ENCODE measurements at places on chromosomes 12 and 14.

DNA sequence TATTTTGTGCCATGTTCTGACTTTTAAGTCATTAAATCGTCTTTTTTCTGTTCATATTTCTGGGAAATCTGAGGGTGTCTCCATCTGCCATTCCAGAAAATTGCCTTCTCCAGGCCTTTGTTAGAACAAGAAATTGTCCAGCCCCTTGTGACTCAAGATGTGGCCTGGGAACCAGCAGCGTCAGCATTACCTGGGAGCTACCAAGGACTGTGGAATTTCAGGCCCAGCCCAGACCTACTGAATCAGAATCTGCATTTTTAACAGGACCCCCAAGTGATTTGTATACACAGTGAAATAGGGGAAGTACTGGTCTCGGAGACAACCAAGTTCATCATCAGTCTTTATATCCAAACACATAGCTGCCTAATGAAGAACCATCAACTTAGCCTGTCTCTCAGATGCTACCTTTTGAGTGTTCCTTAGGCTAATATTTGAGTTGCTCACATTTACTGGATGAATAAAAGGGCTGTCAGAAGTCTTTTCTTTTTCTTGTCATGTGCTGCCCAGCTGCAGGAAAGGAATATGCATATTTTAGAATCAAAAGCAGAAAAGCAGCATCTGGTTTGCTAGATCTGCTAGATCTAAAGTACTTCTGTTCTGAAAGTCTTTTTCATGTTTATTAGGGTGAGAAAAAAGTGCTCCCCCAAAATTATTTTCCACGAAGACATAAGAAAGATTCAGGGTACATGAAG lies 21.2 kb downstream of the GPHB5 start:
- no peaks in the 10 kb centered on the region for H3K36me3 ChIP-seq
- no peak overlapping the region for H3K4me3 ChIP-seq
- no peak overlapping the region for H3K27ac ChIP-seq
- no peak for DNase-seq
- H3K4me1 ChIP-seq: no peaks in the 10 kb centered on the region

GRCh38 chr14:97975962-97976361 lies 1178.8 kb downstream of the VRK1 start:
- H3K4me3 ChIP-seq: no peak overlapping the region
- H3K4me1 ChIP-seq: peaks cover 34% of the 10 kb centered on the region
- peak overlapping the region; percentile 75 for H3K27ac ChIP-seq

DNA sequence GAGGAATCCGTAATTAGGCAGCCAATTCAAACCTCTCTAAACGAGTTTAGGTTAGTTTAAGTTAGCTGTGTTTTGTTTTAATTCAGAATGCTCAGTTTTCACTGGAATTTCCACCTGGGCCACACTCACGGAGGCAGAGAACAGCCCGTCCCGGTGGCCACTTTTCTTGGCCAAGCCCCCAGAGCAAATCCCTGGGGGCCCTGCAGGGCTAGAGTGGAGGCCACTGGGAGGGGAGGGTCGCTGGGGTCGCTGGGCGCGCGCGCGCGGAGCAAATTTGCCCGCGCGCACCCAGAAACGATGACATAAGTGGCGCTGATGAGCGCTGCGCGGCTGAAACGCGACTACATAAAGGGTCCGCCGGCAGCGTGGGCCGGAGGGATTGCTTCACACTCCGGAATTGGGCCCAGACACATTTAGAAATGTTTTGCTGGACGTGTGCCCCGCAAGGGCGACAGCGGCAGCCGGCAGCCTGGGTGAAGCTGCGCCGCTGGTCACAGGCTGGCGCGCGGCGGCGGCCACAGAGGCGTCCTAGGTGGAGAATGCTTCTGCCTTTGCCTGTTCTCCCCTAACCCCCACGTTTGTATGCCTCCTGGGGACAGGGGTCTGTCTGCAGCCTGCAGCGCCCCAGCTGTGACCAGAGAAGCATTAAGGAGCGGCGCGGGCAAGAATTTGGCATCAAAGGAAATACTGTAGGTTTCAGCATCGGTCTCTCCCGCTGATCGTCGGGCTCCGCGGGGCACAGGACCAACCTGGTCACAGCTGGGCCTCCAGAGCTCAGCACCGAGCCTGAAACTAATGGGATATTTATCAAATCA lies 37.9 kb upstream of the TBX5 start:
- no peaks in the 10 kb centered on the region for H3K36me3 ChIP-seq
- no peak overlapping the region for H3K4me3 ChIP-seq
- DNase-seq: no peak
- no peak overlapping the region for H3K27ac ChIP-seq

- H3K4me3 ChIP-seq: no peak overlapping the region
- H3K4me1 ChIP-seq: peaks cover 12% of the 10 kb centered on the region
- no peak overlapping the region for H3K27ac ChIP-seq
- no peaks in the 10 kb centered on the region for H3K27me3 ChIP-seq
Observed at GRCh38 chr12:93113317-93114006, 184.4 kb upstream of the EEA1 start.

DNA sequence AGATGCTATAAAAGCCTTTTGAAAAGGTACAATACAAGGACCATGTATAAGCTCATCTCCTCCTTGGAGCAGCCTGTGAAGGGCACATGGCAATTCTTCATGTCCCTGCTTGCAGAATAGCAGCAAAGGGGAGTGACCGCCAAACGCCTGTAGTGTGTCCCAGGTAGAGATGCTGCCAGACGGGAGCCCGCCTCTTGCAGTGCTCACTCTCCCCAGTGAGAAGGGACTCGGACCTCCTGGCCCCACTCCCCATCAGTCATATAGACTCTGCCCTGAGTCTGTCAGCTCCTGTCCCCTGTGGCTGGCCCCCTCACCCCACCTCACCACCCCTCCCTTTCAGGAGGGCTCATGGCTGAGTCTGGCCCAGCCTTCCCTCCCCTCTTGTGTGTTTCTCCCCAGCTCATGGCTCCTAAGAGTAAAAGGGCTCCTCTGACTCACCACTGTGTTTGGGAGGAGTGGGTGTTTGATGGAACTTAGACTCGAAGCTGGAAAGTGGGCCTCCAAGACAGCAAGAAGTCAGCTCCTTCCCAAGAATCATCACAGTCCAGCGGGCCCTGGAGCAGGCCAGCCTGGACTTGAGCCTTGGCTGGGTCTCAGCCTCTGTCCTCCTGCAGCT lies 40.9 kb downstream of the DEGS2 start:
- no peak overlapping the region for H3K27ac ChIP-seq
- DNase-seq: no peak
- H3K4me1 ChIP-seq: no peaks in the 10 kb centered on the region
- no peak overlapping the region for H3K4me3 ChIP-seq
- H3K27me3 ChIP-seq: no peaks in the 10 kb centered on the region
- no peaks in the 10 kb centered on the region for H3K36me3 ChIP-seq

GRCh38 chr14:73886449-73887317 lies at the start of gene ZNF410:
Gene ZNF410 (plus strand): TSS chr14:73886859. CDS start chr14:73892176, 5,317 bp downstream.
- peak within 1 kb of the TSS; percentile 98 for H3K27ac ChIP-seq
- peak; percentile 96 for DNase-seq
- no peaks in the 10 kb centered on the region for H3K36me3 ChIP-seq
- H3K4me3 ChIP-seq: peak within 1 kb of the TSS; percentile 97

DNA sequence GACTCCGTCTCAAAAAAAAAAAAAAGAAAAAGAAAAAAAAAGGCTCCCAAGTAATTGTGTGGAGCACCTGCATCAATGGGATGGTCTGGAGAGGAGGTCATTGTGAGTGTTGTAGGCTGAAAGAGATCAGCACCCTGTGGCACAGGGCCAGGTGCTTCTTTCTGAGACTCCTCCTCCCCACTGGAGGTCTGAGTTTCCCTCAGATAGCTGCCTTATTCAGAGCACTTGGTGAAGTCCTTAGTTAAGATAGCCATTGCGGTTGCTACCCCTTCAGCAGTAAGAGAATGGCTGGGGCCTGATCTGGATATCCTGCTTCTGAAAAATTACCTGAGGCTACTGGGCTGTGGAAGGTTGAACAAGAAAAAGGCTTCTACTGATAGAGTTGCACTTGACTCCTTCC lies 69.8 kb downstream of the ANO6 start:
- H3K27ac ChIP-seq: no peak overlapping the region
- H3K4me3 ChIP-seq: no peak overlapping the region
- no peaks in the 10 kb centered on the region for H3K27me3 ChIP-seq
- H3K36me3 ChIP-seq: no peaks in the 10 kb centered on the region
- no peak for DNase-seq

GRCh38 chr12:4819654-4820053 lies 90.1 kb upstream of the KCNA1 start:
- no peak overlapping the region for H3K4me3 ChIP-seq
- no peak overlapping the region for H3K27ac ChIP-seq
- no peaks in the 10 kb centered on the region for H3K27me3 ChIP-seq

DNA sequence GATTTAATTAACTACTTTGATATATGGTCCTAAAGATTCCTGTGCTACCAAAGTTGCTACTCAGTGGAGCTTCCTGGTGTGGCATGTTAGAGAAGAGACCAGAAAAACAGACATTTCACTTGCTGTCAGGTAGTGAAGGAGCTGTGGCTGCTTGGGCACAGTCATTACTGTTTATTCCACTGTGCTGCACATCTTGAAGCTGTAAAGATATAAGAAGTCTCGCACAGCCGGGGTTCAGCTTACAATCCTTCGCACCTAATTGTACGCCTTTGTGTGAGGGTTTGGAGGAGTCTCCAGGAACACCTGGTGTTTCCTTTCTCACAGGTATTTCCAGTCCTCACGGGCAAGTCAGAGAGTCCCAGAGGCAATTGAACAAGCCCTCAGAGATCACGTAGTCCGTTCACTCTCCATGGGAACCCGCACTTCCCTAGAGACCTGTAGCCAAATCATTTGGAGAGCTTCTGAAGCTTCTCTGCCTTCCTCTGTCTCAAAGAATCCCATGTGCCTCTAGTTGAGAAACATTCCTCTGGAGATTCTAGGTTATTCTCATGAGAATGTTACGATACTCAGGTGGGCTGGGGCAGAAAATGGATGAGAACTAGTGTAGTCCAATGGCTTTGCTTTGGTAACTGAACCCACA lies 4.1 kb downstream of the EVL start:
- no peak overlapping the region for H3K4me3 ChIP-seq
- H3K36me3 ChIP-seq: no peaks in the 10 kb centered on the region
- peaks cover 52% of the 10 kb centered on the region for H3K4me1 ChIP-seq
- H3K27ac ChIP-seq: peak overlapping the region; percentile 39
- no peaks in the 10 kb centered on the region for H3K27me3 ChIP-seq

DNA sequence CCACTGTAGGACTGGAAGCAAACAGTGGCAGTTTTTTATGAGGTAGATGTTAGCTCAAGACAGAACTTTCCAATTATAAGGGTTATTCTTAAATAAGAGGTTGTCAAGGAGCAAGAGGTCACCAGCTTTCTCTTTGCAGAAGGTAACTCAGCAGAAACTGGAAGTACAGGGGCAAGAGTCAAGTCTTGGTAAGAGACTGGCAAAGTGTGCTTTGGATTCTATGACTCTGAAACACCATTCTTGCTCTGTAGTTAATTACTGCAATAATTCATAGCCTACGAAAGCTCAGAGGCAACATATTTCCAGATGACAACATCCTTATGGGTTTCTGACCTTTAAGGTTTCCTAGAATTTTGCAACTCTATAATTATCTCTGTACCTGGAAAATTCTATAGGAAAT lies 51.3 kb downstream of the RMST start:
- no peaks in the 10 kb centered on the region for H3K27me3 ChIP-seq
- no peaks in the 10 kb centered on the region for H3K36me3 ChIP-seq
- H3K4me3 ChIP-seq: no peak overlapping the region
- DNase-seq: no peak
- H3K4me1 ChIP-seq: no peaks in the 10 kb centered on the region

- peaks cover 4% of the 10 kb centered on the region for H3K4me1 ChIP-seq
- no peak overlapping the region for H3K4me3 ChIP-seq
- no peaks in the 10 kb centered on the region for H3K27me3 ChIP-seq
- no peaks in the 10 kb centered on the region for H3K36me3 ChIP-seq
- no peak for DNase-seq
- H3K27ac ChIP-seq: no peak overlapping the region
Observed at GRCh38 chr12:91261820-91262676, 79.4 kb upstream of the DCN start.

- H3K36me3 ChIP-seq: no peaks in the 10 kb centered on the region
- no peak overlapping the region for H3K4me3 ChIP-seq
- DNase-seq: no peak
- peaks cover 8% of the 10 kb centered on the region for H3K4me1 ChIP-seq
- H3K27me3 ChIP-seq: no peaks in the 10 kb centered on the region
Observed at GRCh38 chr12:6816598-6816997, 5.0 kb upstream of the GPR162 start.

- no peaks in the 10 kb centered on the region for H3K4me1 ChIP-seq
- H3K4me3 ChIP-seq: no peak overlapping the region
- DNase-seq: no peak
- H3K36me3 ChIP-seq: no peaks in the 10 kb centered on the region
- H3K27ac ChIP-seq: no peak overlapping the region
Observed at GRCh38 chr14:38197784-38198335, 9.8 kb upstream of the SSTR1 start.

- H3K4me3 ChIP-seq: no peak overlapping the region
- H3K27me3 ChIP-seq: no peaks in the 10 kb centered on the region
- no peaks in the 10 kb centered on the region for H3K36me3 ChIP-seq
- H3K4me1 ChIP-seq: no peaks in the 10 kb centered on the region
- no peak for DNase-seq
Observed at GRCh38 chr12:79141776-79142175, 277.2 kb downstream of the SYT1 start.

- no peak overlapping the region for H3K27ac ChIP-seq
- DNase-seq: no peak
- no peaks in the 10 kb centered on the region for H3K27me3 ChIP-seq
- no peaks in the 10 kb centered on the region for H3K4me1 ChIP-seq
Observed at GRCh38 chr14:88598097-88598675, 35.3 kb downstream of the ZC3H14 start.

DNA sequence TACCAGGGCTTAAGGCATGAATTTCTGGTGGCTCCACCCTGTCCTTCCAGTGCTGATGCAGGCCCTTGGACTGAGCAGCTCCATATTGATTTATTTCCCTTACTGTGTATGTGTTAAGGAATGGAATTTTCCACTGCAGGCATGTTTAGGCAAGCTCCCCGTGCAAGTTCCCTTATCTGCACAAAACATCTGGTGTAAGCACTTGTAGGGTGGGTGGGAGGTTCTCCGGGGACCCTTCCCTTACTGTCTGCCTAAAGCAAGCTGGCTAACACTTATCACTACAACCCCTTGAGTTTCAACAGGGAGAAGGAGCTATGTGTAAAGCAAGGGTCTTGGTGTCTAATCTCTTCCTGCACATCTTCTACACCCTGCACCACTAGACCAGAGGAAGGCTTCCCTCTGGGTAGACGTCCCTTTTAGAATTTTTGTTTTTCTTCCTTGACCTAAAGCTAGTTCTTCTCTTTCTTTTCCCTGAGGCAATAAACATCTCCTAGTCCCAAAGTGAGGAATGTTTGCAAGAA lies 22.0 kb upstream of the DRAM1 start:
- no peak overlapping the region for H3K4me3 ChIP-seq
- DNase-seq: no peak
- peak overlapping the region; percentile 24 for H3K27ac ChIP-seq
- H3K4me1 ChIP-seq: peaks cover 20% of the 10 kb centered on the region
- H3K36me3 ChIP-seq: no peaks in the 10 kb centered on the region
- H3K27me3 ChIP-seq: no peaks in the 10 kb centered on the region

- H3K27me3 ChIP-seq: no peaks in the 10 kb centered on the region
- peaks cover 38% of the 10 kb centered on the region for H3K36me3 ChIP-seq
- H3K4me3 ChIP-seq: no peak overlapping the region
- H3K4me1 ChIP-seq: peaks cover under 1% of the 10 kb centered on the region
- DNase-seq: no peak
Observed at GRCh38 chr12:9694241-9694640, 24.7 kb downstream of the CLEC2D start.
